ENCODE measurements at places on chromosomes 2 and 18. TPM values are rescaled to one million over a fixed set of nuclear protein-coding genes. Genes with fewer than 3 reads are reported as not detected.

The POTEJ gene
- not detected for polyA plus RNA-seq

- DNase-seq: no peak
Measured at GRCh38 chr2:42516418-42516901, 22.7 kb upstream of the KCNG3 start.

The NGEF gene
- 4.2 TPM for polyA plus RNA-seq

The KCNJ3 gene
- 0.52 TPM for polyA plus RNA-seq

GRCh38 chr18:44804033-44804432 is 123.3 kb downstream of the SETBP1 start:
- no peak for DNase-seq

DNA sequence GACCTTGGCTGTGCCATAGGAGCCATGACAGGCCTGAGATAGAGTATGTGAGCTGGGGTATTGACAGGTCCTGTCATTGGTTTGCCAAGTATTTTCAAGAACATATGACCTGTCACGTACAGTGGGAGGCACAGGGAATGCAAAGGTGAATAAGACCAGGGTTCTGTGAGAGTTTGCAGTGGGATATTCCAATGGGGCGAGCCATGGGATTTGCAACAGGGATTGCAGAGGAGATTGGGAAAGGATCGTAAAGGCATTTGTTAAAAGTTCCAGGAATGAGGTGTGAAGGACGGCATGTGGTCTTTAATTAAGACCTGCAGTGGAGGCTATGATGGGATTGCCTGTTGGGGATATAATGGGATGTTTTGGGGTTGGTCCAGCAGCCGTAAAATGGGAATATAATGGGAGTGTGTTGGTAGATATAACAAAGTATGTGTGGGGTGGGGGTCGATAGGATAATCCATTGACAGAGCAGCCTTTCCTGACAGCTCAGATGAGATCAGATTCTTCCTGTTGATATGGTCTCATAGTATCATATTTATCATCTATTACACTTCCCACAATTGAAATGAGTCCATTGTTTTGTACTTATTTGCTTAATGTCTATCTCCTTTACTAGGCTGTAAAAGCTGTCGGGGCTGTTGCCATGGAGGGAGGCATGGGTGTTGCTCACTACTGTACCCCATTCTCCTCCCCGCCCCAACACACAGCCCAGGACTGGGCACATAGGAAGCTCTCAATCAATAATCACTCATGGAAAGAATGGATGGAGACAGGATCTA is 38.1 kb downstream of the PKDCC start:
- no peak for DNase-seq

The IL18R1 gene
- polyA plus RNA-seq: 3.3 TPM

DNA sequence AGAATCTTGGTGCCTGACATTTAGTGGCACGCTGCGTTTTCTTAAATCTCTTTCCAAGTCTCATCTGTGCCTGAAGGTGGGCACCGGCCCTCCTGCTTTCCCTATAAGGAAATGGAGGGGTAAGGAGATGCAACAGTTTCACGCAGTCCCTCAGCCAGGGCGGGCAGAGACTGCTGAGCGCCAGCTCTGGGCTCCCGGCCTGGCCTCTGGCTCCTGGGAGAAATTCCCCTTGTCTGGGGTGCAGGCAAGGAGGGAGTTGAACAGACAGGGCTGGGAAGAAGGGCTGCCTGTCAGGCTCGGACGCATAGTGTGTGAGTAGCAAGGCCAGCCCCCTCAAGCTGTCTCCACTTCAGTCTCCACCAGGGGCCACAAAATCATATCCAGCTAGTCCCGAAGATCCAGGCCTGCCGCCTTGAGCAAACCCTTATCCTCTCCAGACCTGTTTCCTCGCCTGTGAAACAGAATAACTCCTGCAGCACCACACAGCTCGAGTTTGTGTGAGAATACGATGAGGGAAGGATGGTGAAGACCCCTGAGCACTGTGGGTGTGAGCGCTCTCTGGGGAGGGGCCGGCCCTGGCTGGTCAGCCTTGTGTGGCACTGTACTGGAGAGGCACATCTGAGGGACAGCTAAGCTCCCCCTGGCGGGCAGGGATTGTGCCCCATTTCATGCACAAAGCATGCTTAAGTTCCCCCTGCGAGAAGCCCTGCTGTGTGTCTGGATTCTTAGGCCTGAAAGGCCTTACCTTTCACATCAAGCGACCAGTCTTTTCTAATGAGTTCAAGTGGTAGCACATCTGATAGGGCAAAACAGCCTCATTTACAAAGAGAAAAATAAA is 33.8 kb downstream of the SDC1 start:
- DNase-seq: no peak

GRCh38 chr2:30871440-30871839 is 64.2 kb upstream of the CAPN13 start:
- no peak for DNase-seq

The NPHP1 gene
- polyA plus RNA-seq: 6.1 TPM

The POTEF gene
- not detected for polyA plus RNA-seq

The CFAP53 gene
- 0.34 TPM for polyA plus RNA-seq

DNA sequence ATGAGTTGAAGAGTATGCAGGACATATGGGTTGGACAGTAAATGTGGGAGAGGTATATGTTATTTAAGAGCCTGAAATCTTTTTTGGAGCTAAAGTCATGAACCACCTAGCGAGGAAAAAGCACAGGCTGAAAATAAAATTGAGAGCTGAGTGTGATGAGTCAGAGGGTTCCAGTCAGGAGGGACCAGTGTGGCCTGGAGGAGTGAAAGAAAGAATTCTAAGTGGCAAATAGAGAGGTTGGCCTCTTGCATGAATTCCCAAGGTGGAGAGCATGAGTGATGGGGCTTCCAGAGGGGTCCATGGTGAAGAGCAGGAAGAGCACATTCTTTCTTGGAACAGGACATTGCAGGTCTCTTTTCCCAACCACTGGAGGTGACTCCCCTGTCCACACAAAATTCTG is 282.6 kb downstream of the TDRD15 start:
- DNase-seq: no peak

The PDE11A gene
- polyA plus RNA-seq: 0.11 TPM

GRCh38 chr2:197851451-197851850 is 47.1 kb downstream of the PLCL1 start:
- no peak for DNase-seq

The DYSF gene
- 22.9 TPM for polyA plus RNA-seq

DNA sequence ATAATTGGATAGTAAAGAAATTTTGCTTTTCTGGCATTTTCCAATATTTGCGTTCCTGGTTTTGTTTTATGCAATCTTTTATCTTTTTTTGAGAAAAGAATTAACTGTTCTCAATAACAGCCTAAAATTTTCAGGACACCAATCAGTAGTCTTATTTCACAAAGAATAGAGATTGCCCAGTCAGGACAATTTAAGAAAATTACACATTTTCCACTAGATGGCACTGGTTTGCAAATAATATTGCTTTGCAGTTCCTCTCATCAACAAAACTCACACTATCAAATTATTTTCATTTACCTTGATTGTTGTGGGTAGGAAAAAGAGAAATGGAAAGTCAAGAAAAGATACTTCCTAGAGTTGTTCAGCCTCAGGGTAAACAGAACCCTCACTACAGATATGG is 2.4 kb upstream of the RBM45 start:
- no peak for DNase-seq

The C2orf72 gene
- 0.91 TPM for polyA plus RNA-seq

DNA sequence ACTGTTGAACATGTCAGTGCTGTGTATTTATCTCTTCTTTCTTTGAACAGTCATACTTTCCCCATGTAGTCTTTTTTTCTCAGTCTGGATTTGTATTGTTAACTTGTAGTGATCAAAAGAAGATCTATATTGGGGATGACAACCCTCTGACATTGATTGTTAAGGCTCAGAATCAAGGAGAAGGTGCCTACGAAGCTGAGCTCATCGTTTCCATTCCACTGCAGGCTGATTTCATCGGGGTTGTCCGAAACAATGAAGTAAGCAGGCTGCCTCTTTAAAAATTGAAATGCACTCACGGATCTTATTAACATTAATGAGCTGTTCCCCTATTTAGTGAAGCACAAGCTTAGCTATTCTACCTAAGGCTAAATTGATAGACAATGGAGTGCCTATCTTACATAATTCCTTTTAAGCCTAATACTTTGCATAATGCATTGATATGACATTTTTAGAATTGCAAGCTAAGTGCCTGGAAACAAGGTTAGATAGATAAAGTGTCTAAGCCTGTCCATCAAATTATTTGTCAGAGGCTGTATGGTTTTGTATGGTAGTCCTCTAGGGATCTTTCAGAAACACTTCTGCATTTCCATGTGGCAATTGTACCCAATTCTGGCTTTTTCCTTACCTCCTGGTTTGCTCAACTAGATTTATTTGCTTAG is 29.3 kb upstream of the FAM171B start:
- DNase-seq: no peak

The RAPH1 gene
- 5.3 TPM for polyA plus RNA-seq

GRCh38 chr18:36589857-36590543 is 238.8 kb downstream of the TPGS2 start:
- no peak for DNase-seq

DNA sequence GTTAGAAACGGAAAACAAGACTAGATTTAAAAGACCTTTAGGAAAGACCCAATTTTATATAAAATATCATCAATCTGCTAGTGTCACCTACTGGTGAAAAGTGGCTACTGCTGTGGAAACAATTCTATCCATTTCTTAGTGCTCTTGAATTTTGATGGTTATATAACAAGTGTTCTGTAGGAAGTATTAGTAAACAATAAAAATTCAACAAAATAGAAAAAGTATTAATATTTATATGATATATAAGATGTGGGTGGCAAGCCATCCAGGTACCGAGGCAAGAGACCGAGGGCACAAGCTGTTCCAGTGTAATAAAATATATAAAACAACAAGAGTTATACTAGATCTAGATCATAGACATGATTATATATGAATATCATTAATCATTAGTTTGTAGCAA is 6.2 kb upstream of the TMEM87B start:
- peak; percentile 25 for DNase-seq

DNA sequence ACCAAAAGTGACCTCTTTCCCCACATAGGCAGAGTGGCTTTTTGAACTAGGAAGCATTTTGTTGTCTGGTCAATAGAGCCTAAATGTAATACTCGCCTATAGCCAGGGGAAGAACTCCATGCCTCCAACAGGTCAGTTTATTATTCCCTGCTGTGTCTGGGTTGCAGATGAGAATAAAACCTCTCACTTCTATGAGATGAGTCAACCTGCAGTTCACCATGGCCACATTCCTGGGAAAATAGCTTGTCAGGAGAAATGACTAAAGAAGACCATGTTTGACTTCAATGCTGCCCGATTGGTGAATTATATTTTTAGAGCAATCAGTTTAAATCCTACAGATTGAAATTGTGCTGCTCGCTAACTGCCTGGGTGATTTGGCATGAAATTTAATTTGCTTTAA is 46.7 kb upstream of the LRRTM1 start:
- no peak for DNase-seq

DNA sequence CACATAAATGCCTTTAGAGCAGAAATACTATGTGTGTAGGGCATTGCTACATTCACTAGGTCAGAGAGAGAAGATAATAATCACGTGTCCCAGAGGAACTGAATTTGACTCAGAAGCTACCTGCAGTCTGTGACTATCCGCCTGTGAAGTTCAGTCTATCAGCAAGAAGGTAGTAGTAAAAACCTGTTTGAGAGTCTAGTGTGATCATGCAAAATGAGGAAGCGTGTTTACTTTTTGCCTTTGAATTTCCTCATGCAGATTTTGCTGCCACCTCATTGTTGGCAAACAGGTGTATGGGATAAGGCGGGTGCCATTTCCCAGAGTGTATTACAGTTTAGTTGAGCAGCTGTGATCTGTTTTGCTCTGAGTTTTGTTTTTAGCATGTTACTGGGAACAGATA is 403.9 kb upstream of the FANCL start:
- DNase-seq: no peak

DNA sequence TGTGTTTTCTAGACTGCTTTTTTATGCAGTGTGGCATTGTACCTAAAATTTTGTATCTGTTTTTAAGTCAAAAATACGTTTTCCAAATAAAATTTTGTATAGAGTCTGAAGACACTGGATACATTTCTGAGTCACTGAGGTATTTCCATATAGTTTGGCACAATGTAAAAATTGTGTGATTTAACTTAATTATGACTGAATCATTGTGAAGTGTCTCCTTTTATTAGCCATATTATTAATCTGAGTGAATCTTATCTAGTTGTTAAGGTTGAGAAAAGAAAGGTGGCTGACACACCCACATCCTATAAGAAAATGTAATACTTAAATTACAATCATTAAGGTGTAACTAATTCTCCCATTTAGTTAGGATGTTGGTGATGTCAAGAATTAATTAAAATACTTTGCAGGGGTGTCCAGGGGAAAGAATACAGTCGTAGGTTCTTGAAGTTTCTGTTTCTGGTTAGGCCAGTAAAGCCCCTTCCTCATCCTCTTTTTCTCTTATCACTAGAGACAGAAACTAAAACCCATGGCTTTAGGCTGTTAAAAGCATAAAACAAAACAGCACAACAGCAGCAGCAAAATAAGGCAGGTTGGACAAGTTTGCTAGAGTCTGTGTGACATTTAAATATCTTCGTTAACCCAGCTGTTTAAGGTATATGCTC is 71.6 kb downstream of the UBE2E3 start:
- no peak for DNase-seq

- DNase-seq: no peak
Measured at GRCh38 chr2:161250864-161251436, 57.3 kb upstream of the PSMD14 start.

DNA sequence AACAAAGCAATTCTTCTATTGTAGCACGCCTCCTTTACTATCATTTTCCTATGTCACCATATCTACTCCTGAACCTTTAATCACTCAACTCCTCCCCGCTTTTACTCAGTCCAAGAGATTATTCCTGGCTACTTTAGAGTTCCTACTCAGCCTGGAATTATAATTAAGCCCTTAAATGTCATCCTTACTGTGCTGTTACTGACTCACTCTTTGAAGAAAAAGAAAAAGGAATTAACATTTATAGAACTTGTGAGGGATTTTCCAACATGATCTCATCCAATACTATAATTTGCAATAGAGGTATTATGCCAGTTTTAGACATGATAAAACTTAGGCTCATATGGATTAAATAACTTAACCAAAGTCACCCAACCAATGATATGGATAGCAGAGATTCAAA is 61.7 kb downstream of the CCDC88A start:
- no peak for DNase-seq

DNA sequence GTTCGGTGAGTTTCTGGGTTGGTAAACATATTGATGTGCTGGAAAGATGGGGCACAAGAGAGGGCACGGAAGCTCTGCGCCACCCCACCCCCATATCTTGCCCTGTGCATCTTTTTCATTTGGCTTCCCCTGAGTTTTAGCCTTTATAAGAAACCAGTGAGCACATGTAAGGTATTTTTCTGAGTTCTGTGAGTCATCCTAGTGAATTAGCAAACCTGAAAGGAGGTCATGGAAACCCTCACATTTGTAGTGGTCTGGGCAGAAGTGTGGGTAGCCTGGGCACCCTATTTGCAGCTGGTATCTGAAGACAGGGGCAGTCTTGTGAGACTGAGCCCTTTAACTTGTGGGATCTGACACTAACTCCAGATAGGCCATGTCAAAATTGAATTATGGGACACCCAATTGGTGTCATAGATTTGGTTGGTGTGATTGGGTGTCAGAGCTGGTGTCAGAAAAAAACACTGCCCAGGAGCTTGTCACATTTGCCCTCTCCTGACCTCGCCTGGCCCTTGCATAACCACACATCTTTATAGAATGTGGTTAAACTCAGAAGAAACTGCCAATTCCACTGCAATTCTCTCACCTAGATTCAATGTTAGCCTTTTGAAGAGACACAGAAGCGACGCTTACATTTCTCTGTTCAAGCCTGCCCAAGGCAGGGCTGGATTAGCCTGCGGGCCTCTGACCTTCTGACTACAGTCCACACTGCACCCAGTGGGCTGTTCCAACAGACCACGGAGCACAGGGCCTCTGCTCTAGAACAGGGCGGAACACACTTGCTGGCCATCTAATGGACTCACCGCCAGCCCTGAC is 12.0 kb upstream of the GALM start:
- no peak for DNase-seq

The PAIP2B gene
- polyA plus RNA-seq: 4.2 TPM

The FOXI3 gene
- polyA plus RNA-seq: not detected
